Mammary epithelial cell (primary cell): ENCODE measurements at places on chromosomes 5 and 9.
A peak's percentile ranks its signal among the peaks of the same experiment; 100 is the strongest.

- DNase-seq = no peak
Observed at GRCh38 chr9:79707589-79707988, 135.8 kb downstream of the TLE4 start.

DNA sequence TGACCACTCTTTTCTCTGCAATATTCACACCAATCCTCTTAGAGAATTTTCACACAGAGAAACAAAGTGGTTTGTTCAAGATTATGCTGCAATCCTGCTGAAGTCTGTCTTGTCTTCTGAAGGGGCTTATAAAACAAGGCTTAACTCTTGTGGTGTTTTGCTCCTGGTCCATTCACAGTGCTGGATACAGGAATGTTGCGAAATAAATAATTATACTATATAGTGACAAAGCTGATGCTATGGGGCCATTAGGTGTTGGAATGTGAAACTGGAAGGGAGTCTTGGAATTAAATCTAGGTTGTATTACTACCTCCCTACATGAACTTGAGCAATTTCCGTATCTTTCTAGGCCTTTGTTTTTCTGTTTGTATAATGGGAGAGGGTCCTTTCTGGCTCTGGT, 170.2 kb downstream of the TRIM32 start:
- no peak for DNase-seq

GRCh38 chr5:170117736-170118135, 12.0 kb downstream of the FOXI1 start:
- no peak for DNase-seq

- peak; percentile 50 for DNase-seq
Observed at GRCh38 chr5:159135896-159136531, 36.3 kb upstream of the EBF1 start.

DNA sequence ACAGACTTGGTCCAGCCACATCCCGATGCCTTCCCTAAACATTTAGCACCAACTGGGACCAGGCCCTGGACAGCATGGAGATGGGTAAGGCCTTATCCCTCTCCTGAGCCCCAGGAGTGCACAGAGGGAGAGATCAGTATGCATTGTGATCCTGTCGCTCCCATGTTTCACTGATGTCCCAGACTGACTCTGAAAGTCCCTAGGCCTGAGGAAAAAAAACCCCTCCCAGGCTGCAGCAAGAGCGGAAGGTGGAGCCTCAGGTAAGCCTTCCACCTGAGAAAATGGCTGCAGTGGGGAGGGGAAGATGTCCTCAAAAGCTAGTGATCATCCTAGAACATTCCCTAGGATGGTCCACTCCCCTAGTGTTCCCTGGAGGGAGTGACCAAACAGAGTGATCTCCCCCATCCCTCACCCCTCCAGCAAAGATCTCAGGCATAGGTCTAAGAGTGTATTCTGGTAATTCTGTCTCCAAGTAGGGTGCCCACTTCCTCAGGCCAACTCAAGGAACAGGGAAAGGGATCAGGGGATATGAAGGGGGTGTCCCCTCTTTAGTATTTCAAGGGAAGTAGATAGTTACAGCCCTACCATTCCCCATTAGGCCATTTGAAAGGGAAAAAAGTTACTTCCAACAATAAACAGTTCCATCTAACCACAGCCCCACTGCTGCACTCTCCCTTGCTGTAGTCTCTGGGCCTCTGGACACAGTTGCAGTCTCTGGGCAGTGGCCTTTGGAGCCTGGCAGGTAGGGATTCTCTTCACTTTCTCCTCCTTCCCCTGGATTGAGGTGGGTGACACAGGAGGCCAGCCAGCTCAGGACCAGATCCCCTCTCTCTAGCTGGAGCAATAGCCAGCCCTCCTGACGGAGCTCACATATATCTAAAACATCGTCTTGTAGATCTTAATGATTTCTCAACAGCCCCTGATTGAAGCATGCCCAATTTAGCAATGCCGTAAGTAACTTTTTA, 6.8 kb upstream of the CXXC5 start:
- DNase-seq = no peak

DNA sequence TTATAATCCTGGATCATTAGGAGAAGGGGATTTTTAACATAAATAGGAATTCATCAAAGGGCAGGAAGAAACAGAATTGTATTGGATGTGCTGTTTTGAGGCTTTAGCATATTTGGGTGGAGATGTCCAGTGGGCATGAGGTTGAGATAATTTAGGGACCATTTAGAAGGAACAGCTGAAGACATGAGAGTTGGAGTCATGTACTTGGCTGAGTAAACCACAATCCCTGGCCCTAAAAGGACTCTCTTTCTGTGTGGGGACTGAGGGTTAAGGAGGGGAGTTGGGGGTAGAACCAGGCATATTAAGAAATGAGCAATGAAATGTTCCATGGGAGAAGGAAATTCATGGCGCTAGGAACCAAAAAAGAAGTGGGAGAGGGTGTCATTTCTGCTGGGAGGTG, 61.5 kb downstream of the DCP2 start:
- DNase-seq = no peak

DNA sequence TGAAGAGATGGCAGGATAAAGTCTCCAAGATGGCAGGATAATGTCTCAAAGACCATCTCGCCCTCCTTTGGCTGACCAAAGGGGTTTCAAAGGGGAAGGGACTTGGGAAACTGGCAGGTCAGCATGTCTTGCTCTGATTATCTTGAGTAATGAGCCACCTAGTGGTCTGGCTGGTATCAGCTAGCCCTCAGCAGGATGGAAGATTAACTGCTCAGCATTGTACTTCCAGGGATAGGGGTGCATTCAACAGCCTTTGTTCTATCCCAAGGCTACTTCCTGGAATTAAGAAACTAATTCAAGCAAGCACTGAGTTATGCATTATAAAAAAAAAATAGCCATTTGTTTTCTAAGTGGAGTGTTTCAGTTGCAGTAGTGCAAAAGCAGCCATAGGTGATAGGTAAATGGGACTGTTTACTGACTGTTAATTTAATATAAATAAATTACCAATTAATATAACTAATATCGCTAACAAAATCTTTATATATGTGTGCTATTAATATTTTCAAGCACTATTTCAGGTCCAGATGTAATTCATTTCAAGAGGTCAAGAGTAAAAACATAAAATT, 555.5 kb downstream of the CDH9 start:
- DNase-seq = no peak

- no peak for DNase-seq
Observed at GRCh38 chr5:5887833-5888232, 465.4 kb downstream of the ICE1 start.

GRCh38 chr5:59712836-59713497, 180.6 kb downstream of the PDE4D start:
- no peak for DNase-seq

DNA sequence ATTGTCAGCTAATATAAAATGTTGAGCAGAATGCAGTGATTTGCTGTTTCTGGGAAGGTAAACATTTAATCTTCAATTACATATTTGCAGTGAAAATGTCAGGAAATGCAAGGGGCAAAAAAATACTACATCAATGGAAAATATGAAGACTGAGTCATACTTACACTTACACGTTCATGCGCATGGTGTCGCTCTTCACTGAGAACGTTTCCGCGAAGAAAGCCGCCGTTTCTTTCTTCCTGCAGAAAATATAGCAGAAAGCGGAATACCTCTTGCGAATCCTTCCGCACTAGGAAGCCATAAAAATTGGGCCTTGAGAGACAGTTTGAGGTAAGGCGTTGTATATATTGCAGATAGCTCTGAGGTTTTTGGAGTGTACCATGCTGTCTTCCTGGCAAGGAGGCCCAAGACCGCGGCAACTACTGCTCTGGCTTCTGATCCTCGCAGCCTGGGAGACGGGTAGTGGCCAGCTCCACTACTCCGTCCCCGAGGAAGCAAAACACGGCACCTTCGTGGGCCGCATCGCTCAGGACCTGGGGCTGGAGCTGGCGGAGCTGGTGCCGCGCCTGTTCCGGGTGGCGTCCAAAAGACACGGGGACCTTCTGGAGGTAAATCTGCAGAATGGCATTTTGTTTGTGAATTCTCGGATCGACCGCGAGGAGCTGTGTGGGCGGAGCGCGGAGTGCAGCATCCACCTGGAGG, at the start of gene PCDHA13:
Gene PCDHA13 (plus strand): TSS at position 236 of the 702 bp plus-strand sequence. CDS start 145 bp downstream, at position 381.
- DNase-seq = peak; percentile 51

DNA sequence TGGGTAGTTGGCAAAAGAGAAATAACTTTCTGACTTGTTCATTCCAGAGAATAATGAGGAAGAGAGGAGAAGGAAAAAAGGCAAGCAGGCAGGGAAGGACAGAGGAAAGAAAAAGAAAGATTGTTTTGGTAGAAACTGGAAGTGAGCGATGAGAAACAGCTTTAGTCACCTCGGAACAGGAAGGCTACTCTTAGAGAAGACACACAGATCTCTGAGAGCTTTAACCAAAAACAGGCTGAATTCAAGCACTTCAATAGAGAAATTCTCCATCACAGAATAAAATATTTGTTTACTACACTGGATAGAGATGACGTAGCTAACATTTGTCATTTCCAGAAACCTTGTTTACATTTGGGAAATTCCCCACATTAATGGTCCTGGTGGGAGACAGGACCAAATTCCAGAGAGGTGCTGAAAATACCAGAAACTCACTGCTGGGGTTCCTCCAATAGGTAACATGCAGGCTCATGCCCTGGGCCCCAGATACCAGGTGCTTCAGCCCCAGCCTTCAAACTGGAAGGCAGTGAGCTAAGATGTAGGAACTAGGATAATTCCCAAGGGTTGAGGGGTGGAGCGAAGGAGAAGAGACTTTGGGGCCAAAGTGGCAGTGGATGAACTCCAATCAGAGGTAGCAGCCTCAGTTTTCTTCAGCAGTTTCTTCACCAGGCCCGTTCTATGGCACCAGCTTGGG, 227.7 kb upstream of the GRAMD2B start:
- DNase-seq = peak; percentile 3

GRCh38 chr5:149708981-149709594, 21.0 kb upstream of the PPARGC1B start:
- DNase-seq = no peak

DNA sequence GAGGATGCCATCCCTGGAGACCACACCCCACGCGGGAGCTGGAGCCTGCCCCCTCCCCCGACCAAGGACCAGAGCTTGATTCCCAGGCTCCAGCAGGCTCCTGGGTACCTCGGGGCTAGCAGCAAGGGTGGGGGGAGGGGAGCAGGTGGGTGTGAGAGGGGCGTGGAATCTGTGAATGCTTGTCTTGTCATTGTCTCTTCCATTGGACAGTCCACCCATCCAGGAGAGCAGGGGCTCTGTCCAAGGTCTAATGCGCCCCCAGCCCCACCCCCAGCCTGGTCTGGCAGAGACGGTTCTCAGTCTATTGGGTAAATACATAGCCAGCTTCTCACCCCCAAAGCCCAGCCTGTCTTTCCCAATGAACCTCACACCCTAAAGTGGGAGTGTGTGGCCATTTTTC, 22.8 kb downstream of the URM1 start:
- no peak for DNase-seq

- no peak for DNase-seq
Observed at GRCh38 chr9:11103525-11103924, 490.7 kb upstream of the PTPRD start.

GRCh38 chr5:52956915-52957747, 32.0 kb upstream of the ITGA2 start:
- DNase-seq = no peak

DNA sequence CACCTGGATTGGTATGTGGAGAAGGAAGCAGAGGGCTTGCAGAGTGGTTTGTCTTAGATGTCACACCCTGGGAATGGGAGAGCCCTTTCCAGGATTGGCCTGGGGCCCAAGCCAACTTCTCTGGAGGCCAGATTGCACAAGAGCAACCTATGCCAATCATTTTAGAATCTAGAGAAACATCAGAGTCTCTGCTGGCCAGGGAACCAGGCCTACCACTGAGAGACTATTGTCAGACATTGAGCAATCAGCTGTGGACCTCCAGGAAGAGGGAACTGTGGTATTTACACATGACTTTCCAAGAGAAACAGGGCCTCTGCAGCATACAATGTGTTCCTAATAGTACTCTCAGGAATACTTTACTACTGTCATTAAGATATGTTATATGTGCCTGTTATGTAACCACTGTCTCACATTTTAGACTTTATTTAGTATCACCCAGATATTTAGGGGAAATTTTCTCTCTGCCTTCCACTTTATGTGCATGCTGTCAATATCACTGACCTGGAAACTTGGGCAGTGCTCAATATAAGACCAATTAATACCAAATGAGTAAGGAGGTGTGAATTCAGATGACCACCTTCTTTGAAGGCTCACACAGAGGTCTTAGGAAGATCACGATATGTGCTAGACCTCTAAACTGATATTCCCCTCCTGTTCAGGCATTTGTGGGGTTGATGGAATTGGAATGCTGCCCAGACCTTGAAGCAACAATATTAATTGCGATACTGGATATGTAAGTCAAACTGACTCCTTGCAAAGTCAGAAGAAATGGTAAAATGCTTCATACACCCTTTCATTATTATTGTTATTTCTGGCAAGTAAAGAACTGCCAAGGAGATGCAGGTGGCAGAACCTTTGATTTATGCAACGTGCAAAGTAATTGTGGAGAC, 20.5 kb upstream of the CCL28 start:
- DNase-seq = peak; percentile 86

DNA sequence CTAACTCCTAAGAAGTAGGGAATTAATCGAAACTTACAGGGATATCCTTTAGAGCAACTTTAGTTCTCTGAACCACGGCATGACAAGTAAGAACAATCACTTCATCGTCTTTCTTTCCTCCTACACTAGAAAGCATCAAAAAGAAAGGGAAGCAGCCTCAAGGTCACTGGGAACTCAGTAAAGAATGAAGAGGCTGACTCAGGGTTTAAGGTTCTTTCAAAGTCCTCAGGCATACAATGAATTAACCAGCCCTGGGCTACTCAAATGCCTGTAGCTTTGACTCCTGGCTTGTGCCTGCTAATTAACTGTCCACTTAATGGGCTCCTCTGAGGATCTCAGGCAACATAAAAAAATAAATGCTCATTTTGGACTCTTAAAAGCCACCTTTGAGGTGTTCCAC, 102.0 kb downstream of the TRIM32 start:
- DNase-seq = no peak

DNA sequence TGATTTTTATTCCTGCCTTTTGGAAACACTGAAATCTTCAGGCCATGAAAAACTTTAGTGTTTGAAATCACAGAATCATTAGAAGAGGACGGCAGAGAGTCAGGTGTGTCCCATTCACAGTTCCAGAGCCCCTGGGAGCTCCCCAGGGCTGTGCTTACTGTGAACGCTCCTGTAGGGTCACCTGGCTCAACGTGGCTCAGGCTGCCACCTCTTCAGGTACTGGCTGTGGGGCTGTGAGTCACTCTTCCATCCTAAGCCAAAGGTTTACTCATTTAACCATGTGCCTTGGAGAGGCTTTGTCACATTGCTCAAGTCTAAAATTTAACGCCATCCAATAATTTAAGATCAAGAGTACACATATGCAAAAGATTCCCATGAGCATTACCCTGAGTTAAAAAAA, 50.2 kb upstream of the FSTL4 start:
- peak; percentile 45 for DNase-seq
